ENCODE measurements at places on chromosomes 2 and 18. TPM values are rescaled to one million over a fixed set of nuclear protein-coding genes. Genes with fewer than 3 reads are reported as not detected.

Gene LYPD6B
- not detected for total RNA-seq

Gene SDC1
- not detected for total RNA-seq

Gene ARL5A
- total RNA-seq: 27.3 TPM

Gene CEP192
- total RNA-seq: 38.6 TPM

Gene ATP8B1
- total RNA-seq: not detected

Gene GALNT13
- total RNA-seq: not detected

Gene KYNU
- not detected for total RNA-seq

Gene UPP2
- not detected for total RNA-seq

Gene SERPINB12
- not detected for total RNA-seq

Gene AOX1
- not detected for total RNA-seq

Gene BOLL
- not detected for total RNA-seq

Gene CABLES1
- 5.4 TPM for total RNA-seq

Gene GNLY
- 2.4 TPM for total RNA-seq

Gene SLC9A2
- total RNA-seq: not detected

Gene TRIM43
- total RNA-seq: not detected

Gene PLCL1
- 37.8 TPM for total RNA-seq

Gene KRTCAP3
- total RNA-seq: 10.0 TPM

Gene IL36A
- total RNA-seq: not detected

Gene RESP18
- total RNA-seq: not detected

Gene RFX8
- total RNA-seq: 5.5 TPM

Gene FAM161A
- 2.2 TPM for total RNA-seq

Gene TMEM185B
- total RNA-seq: 23.3 TPM

Gene OTOS
- not detected for total RNA-seq

Gene DPP10
- total RNA-seq: not detected

Gene ADRA2B
- total RNA-seq: 1.0 TPM

Gene LAMA3
- total RNA-seq: not detected

Gene SOX11
- total RNA-seq: not detected

Gene OR6B2
- total RNA-seq: not detected

Gene REG1B
- not detected for total RNA-seq

Gene IL1B
- total RNA-seq: 1.3 TPM

Gene CNTNAP5
- not detected for total RNA-seq

Gene ABCG5
- total RNA-seq: not detected

Gene CD8B2
- not detected for total RNA-seq

Gene IL36RN
- total RNA-seq: not detected

Gene HRH4
- 0.39 TPM for total RNA-seq

Gene INHBB
- not detected for total RNA-seq

Gene C2orf78
- total RNA-seq: not detected

Gene GATA6
- 0.10 TPM for total RNA-seq

Gene STPG4
- 0.32 TPM for total RNA-seq

Gene SUCLG1
- 47.4 TPM for total RNA-seq

Gene CHRND
- total RNA-seq: not detected

Gene IL1F10
- not detected for total RNA-seq

Gene DES
- not detected for total RNA-seq

Gene SPAG16
- 7.7 TPM for total RNA-seq

Gene RDH14
- 11.7 TPM for total RNA-seq

Gene CHAC2
- 1.2 TPM for total RNA-seq

Gene WNT6
- total RNA-seq: not detected

Gene LIMS3
- total RNA-seq: not detected

Gene MEIS1
- total RNA-seq: 3.6 TPM

Gene GULP1
- total RNA-seq: not detected

Gene GAL3ST2
- total RNA-seq: 1.1 TPM

Gene KIF1A
- not detected for total RNA-seq

Data from CD4-positive, CD25-positive, alpha-beta regulatory T cell (primary cell).